Vagina (tissue), 2 donors: ENCODE measurements at places on chromosomes 5 and 9. TPM values are rescaled to one million over a fixed set of nuclear protein-coding genes. Genes with fewer than 3 reads are reported as not detected.

Gene APBA1
- 13.3 TPM for total RNA-seq

- DNase-seq, result no peak
Observed at GRCh38 chr5:112703866-112704820, 33.5 kb upstream of the APC start.

Gene IFNK
- not detected for total RNA-seq

DNA sequence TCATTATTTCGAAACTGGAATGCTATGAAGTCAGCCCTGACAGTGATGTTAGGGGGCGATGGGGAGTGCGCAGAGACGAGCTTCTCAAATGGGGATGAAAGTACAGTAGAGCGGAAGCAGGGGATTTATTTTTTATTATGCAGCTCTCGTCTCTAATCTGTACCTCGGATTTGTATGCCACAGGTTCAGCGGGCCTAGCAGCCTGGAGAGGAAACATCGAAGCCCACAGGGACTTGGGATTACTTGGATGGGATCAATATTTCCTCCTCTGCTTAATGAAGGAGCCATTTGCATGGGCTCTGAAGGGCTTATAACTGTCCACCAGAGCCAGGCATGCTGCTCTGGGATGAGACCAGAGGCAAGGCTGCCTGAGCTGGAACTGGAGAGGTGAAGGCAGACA is 133.5 kb upstream of the RAPGEF1 start:
- no peak for DNase-seq

DNA sequence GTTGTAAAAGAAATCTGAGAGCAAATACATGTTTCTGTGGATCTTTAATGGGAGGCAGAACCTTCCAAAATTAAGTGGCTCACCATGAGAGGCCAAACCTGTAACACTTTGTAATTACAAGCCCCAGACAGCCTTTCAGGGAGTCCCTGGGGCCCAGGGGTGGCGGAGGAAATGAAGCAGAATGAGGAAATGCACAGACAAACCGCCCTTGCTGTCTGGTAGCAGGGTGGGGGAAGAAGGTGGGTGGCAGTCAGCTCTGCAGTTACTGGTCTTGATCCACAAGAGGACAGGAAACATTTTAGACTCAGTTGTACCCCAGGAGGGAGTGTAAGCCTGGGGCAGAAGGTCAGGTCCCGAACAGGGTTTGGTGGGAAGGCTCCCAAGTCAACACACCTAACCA is 6.5 kb downstream of the ARL14EPL start:
- DNase-seq, result no peak

Gene CDO1
- total RNA-seq, result 16.0 TPM

- DNase-seq, result no peak
Observed at GRCh38 chr9:94639061-94639998, at the start of gene FBP1. FBP1 (minus strand) TSS chr9:94639518; CDS start chr9:94639310, 208 bp downstream.

GRCh38 chr9:129398961-129399633 is 221.0 kb upstream of the IER5L start:
- no peak for DNase-seq

DNA sequence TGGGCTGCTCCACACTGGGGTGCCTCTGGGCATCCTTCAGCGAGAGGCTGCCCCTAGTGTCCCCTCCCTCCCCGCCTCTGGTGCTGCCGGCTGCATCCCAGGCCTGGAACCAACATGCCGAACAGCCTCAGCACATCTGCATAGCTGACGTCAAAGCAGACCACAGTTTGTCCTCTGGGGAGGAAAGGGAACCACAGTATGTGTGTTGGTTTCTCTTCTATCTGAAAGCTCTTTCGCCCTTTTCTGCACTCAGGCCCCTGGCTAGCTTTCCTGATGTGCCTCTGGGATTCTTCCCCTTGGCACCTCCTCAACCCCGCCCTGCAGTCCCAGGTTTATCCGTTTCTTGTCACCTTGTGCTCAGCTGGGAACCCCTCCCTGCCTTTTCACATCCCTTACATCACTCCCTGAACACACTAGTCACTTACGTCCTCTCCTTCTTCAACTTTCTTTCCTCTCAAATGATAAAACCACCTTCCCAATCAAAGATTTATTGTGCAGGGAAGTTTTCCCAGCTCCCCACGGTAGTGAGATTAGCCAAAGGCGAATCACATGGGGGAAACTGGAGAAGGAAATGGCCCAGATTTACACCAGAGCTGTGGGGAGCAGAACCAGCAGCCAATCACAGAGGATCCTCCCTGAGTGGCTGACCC is 35.5 kb upstream of the B4GALT1 start:
- DNase-seq, result no peak

DNA sequence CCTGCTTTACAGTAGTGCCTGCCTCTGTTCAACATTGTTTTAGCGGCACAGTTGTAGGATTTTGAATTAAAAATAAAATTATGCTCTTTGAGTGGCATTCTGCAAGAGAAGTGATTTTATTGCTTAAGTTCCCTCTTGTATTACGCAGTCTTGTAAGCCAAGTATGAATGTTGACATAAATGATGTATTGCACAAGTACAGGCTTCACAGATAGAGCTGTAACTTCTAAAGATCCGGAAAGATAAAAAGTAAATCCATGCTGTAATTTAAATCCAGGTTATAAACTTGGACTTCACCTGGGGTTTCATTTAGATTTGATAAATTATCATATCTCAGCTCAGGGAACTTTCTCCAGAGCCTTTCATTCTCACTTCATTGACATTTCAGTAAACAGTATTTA is 1114.7 kb downstream of the PTPRD start:
- DNase-seq, result no peak

Gene PCA3
- total RNA-seq, result not detected

DNA sequence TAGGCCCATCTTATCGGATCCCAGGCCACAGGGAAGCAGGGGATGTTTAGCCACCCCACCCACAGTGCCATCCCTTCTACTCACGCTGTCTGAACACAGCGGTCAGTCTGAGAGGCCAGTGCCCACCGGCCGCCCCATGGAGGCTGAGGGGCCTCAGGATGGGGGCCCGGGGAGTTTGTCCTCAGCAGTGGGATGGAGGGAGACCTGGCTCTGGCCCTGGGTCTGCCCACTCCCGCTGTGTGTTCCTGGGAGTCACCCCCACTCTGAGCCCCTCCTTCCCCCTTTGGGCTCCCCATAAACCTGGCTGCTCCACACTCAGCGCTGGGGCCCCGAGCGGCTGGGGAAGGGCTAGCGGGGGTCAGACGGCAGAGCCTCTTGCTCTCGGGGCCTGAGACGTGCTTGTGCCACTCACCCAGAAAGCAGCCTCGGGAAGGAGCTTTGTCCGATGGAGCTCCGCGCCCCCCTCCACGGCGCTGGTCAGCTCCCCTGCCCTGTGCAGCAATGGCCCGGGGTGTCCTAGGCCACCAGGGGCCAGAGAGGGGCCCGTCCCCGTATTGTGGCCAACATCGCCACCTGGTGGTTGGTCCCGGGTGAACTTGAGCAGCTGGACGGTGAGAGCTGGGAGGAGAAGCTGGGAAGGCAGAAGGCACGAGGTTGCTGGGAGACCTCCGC is 10.9 kb upstream of the LAMC3 start:
- no peak for DNase-seq

- DNase-seq, result no peak
Observed at GRCh38 chr5:175579742-175580432, 78.0 kb upstream of the HRH2 start.

DNA sequence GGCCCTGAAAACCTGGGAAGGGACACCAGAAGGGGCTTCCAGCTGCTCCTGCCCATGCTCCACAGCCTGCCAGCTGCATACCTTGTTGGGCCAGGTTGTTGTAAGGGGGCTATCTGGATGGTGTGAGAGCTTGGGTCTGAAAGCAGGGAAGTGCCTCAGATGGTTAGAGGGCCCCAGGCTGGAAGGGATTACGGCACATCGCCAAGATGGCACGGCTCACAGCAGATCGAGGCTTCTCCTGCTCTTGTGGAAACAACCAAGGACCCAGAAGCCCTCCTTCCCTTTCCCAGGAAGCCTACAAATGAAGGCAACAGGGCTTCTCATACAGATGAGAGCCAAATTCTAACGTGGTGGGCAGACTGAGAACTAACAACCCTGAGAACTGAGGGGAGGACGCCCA is 121.7 kb upstream of the ADCY2 start:
- no peak for DNase-seq

GRCh38 chr5:54753034-54753433 is 232.4 kb downstream of the ESM1 start:
- DNase-seq, result peak; percentile 55

DNA sequence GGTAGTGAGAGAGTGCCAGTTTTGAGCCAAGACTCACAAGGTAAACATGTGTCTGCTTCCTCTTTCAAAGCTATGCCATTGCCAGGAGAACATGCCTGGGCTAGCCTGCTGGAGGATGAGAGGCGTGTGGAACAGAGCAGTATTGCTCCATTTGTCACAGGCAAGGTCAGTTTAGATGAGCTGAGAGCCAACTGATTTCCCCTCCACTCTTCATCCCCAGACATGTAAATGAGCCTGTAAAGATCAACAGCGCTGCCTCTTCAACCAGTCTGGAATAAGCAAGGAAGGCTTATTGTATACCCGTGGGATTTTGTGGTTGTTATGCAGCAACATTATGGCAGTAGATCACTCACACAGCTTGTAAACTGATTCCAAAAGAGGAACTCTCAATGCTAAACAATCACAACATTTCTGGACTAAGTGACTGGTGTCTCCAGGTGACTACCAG is 8.2 kb upstream of the GDNF start:
- no peak for DNase-seq

Gene SPATA31D4
- not detected for total RNA-seq

DNA sequence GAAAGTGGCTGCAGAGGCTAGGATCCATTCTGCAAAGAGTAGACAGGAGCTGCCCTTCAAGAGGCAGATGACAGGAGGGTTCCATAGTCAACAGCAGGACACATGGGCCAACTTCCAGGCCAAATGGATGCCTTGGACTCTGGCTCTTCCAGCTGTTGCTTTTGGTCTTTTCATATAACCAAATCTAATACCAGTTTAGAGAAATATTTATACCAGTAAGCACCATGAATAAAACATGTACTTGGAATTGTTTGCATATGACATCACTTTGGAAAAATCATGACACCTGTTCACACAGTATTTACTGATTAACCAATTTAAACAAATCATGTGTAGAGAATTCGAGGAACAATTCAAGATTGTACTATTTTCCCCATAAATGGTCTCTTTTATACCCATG is 481.3 kb downstream of the DMRT2 start:
- no peak for DNase-seq

Gene ZNF484
- total RNA-seq, result 14.0 TPM

- DNase-seq, result no peak
Observed at GRCh38 chr9:104836235-104836634, 72.3 kb downstream of the NIPSNAP3B start.

Gene SERF1B
- 30.7 TPM for total RNA-seq

Gene BTNL8
- not detected for total RNA-seq

GRCh38 chr5:113337515-113338415 is 97.0 kb downstream of the TSSK1B start:
- DNase-seq, result no peak

Gene ISL1
- 25.0 TPM for total RNA-seq

GRCh38 chr5:143413958-143414669 is 10.6 kb upstream of the NR3C1 start:
- no peak for DNase-seq

GRCh38 chr5:61501971-61502370 is 169.9 kb downstream of the ZSWIM6 start:
- no peak for DNase-seq

Gene PPP2CA
- total RNA-seq, result 56.2 TPM

DNA sequence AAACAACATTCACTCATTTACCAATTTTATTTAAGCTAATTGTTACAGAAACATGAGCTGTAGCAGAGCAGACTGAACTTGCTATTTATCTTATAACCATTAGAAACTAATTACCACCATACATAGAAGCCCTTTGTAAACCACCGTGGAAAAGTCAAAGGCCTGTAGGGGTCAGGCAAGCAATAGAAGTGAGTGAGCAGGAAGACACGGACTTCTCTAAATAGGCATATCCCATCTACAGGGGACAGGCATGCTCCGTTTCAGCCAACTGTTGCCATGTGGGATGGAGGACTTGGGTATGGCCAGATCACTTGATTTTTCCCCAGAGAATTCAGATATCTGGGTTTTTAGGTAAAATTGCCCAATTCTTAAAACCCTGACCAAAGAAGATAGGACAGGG is 44.8 kb downstream of the PRRC1 start:
- no peak for DNase-seq

DNA sequence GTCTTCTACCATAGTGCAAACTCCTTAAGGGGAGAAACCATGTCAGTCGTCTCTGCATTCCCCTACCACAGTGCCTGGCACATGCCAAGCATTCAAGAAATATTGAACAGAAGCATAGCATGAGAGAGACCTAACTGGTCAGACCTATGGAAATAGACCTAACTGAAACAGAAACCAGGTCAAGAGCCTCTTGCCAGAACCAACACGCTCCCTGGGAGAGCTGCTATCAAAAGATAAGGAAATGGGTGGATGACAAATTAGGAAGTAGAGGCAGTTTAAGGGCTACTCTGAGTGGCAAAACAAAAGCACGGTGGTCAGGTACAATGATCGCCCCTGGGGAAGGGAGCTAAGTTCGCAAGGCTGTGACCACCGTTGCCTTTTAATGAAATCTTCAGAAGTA is 66.0 kb upstream of the SMIM15 start:
- no peak for DNase-seq

DNA sequence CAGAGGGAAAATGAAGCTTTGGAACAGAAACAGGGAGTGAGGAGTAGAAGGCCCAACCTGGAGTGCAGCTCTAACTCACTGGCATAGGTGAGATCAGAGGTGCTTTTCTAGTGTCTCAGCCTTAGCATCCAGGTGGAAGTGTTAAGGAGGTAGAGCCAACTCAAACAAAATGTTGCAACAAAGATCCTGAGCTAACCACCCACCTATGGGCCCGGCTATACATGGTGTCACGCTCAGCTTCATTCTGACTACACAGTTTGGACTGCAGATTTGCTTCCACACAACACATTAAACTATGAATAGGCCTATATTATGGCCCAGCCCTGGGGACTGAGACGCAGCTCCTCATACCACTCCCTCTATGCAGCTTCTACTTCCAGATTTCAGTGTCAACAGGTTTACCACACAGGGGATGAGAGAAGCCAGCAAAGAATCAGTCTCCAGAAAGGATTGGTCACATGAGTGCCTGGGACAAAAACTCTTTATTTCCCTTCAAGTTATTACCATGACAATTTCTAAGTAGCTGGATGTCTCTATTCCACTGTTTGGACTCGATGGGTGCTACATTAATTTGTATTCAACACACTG is 9.0 kb downstream of the C5orf63 start:
- DNase-seq, result no peak

Gene TIMD4
- total RNA-seq, result not detected

DNA sequence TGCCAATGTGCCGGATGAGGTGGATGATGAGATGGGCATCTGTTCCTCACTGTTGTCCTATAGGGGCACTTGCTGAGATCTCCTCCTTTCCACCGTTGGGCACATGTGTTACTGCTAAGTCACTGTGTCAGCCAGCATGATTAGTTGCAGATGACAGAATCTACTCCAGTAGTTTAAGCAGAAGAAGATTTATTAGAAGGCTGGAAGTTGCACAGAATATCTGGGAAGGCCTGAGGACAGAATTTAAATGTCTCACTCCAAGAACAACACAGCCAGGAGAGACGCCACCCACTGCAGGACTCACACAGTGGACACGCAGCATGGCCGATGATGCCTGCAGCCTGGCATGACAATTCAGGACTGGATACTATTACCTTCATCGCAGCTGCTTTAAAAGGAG is 157.5 kb downstream of the NSG2 start:
- DNase-seq, result no peak
